ENCODE measurements at places on chromosomes 3 and 15. TPM values are rescaled to one million over a fixed set of nuclear protein-coding genes. Genes with fewer than 3 reads are reported as not detected.

DNA sequence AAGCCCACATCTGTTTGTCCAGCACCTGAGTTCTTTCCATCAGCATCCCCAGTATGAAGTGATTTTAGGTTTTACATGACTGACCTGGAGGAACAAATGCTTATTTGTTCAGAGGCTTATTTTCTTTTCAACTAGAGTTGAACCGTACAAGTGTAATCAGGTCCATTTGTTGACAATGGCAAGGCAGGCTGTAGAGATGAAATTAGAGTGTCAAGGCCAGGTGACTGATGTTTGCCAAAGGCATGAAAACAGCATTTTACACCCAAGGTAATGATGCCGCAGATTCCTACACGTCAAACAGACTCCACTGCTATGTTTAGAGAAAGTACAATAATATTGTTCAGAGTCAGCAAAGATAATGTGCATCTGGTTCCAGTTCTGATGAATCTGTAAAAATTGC lies 96.5 kb downstream of the KCNAB1 start:
- DNase-seq: no peak

The SENP2 gene
- polyA plus RNA-seq: 36.3 TPM

GRCh38 chr3:56799251-56799882 lies 2.4 kb downstream of the ARHGEF3 start:
- DNase-seq: no peak

- DNase-seq: no peak
These were observed 3.6 kb downstream of the CAMP start for GRCh38 chr3:48226939-48227338.

DNA sequence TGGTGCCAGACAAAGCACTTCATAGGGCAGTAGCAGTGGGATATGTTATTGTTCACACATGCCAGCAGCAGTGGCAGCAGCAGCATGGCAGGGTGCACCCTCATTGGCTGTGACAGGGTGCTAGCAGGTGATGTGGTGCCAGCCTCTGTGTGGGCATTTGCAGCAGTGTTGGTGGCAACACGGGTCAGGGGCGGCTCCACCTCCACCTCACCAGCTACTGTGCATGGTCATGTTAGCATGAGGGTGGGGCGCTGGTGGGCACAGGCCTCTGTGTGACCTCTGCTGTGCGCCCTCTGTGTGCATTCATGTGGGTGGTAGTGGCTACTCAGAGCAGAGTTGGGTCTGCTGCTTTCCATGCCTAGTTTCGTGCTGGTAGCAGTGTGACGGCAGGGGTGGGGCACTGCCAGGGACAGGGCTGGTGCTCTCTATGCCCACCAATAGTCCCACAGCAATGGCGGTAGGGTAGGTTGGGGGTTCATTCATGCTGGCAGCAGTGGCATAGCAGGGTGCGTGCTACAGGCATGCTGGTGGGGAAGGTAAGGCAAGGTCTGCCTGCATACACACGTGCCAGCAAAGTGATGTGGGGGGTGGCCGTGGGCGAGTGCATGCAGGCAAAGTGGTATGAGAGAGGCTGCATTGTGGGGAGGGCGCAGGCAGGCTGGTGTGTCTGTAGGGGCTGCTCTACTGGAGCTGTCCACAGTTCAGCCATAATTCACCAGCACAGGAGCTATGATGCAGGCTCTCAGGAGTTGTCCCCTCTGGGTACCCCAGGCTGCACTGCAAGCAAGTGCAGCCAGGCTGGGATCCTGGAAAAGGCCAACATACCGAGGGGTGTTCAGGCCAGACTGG lies 402.7 kb downstream of the GRM7 start:
- DNase-seq: no peak

DNA sequence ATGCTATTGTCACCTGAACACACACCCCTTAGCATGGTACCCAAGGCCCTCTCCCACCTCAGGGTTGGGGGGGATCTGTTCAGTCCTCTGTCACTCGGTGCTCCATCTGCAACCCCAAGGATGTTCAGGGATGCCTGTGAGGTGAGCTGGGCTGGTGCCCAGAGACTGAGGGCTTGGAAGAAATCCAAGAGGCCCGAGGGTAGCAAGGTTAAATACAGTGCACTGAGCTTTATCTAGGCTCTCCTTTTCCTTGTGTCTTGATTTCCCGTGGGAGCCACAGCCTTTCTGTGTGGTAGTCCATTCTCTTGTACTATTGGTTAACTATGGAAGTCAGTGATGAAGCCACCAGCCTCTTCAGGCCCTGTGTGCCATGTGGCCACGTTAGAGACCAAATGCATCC lies 18.7 kb upstream of the WNT5A start:
- DNase-seq: no peak

The TPRG1 gene
- 2.7 TPM for polyA plus RNA-seq

DNA sequence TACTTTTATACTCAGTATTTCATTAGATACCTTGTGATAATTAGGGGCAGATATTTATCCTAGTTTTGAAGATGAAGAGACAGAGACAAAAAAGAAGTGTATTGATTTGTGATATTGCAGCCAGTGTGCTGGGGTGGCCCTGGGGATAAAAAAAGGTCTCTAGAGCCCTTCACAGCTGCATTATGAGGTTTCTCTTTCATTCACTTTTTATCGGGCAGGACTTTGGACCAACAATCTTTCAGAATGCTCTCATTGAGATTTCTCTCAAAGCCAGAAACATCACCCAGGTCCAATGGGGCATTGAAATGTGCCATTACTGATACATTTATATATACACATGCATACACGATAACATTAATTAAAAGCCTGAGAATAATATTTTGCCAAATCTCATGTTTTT lies 20.5 kb upstream of the SELENOT start:
- DNase-seq: no peak

DNA sequence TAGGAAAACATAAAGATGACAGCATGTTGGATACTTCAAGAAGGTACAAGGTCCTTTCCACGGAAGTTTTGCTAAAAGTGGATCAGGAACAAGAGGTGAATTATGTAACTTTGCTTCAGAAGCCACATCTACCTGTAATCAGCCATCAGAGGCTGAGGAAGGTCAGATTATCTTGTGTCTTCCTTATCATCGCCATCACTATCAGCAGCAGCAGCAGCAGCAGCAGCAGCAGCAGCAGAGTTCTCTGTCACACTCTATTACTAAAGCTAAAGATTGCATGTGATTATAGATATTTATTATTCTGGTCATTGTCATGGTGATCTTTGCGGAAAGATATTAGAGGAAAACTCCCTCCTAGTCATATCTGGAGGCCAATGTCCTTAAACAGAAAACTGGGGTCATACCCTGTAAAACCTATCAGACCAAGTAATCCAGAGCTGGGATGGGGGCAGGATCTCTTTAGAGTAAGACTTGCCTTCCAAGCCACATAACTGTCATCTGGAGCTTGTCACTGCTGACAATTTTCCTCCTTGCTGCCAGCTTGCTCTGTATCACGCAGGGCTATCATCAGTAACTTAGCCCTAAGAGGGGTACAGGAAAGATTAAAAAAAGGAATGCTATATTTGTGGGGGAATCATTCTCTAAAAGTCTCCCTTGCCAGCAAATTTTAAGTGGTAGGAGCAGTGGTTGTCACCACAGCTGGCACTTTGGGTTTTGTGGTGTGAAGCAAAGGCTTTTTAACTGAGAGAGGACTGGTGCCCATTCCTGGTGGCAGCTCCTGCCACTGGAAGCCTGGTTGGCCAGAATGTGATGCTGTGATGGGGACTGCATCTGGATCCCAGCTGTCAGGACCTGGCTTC lies 130.9 kb upstream of the RASGRP1 start:
- no peak for DNase-seq

- DNase-seq: no peak
These were observed 26.9 kb downstream of the MCTP2 start for GRCh38 chr15:94258246-94258645.

GRCh38 chr3:7999384-7999783 lies 502.2 kb upstream of the LMCD1 start:
- DNase-seq: no peak

- no peak for DNase-seq
These were observed 29.3 kb upstream of the PLCL2 start for GRCh38 chr3:16855497-16855896.

- no peak for DNase-seq
These were observed 572.2 kb downstream of the MECOM start for GRCh38 chr3:169091196-169091823.

GRCh38 chr3:36248374-36248773 lies 131.9 kb upstream of the STAC start:
- DNase-seq: no peak

DNA sequence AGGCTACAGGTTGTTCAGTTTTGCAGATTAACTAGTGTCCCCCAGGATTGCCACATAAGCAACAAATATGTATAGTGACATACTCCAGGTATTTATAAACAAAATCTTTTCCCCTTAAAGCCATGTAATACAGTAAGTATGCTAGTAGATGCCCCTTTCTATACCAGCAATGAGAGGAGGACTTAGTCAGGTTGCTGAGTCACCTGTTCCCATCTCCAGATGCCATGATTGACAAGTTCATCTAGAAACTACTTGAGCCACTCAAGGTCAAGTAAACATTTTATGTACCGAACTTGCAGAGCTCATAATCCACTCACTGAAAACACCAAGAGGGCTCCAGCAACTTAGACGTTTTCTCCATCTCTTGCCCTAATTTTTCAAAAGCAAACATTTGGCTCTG lies 18.2 kb downstream of the SLC9A9 start:
- no peak for DNase-seq

The TMEM212 gene
- 0.11 TPM for polyA plus RNA-seq

The SSUH2 gene
- polyA plus RNA-seq: 3.5 TPM

- no peak for DNase-seq
These were observed 1085.6 kb upstream of the CFAP20DC start for GRCh38 chr3:60135474-60135873.
